ENCODE measurements at places on chromosomes 1 and 21.

- no peak for DNase-seq
Measured at GRCh38 chr1:182601416-182601786, 2.8 kb downstream of the RGS16 start.

- no peak for DNase-seq
Measured at GRCh38 chr1:176604461-176604860, 141.5 kb downstream of the PAPPA2 start.

DNA sequence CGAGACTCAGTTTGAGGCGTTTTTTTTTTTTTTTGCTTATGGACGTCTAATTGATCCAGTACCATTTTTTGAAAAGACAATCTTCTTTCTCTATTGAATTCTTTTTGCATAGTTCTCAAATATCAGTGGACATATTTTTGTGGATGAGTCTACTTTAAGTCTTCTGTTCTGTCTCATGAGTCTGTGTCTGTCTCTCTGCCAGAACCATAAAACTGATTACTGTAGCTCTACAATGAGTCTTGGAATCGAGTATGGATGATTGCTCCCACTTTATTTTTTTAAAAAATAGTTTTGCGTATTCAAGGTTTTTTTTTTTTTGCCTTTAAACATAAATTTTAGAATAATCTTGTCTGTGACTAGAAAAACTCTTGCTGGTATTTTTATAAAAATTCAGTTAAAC, 323.5 kb downstream of the ZNF326 start:
- no peak for DNase-seq

GRCh38 chr1:33711511-33711910, 152.4 kb upstream of the HMGB4 start:
- no peak for DNase-seq

DNA sequence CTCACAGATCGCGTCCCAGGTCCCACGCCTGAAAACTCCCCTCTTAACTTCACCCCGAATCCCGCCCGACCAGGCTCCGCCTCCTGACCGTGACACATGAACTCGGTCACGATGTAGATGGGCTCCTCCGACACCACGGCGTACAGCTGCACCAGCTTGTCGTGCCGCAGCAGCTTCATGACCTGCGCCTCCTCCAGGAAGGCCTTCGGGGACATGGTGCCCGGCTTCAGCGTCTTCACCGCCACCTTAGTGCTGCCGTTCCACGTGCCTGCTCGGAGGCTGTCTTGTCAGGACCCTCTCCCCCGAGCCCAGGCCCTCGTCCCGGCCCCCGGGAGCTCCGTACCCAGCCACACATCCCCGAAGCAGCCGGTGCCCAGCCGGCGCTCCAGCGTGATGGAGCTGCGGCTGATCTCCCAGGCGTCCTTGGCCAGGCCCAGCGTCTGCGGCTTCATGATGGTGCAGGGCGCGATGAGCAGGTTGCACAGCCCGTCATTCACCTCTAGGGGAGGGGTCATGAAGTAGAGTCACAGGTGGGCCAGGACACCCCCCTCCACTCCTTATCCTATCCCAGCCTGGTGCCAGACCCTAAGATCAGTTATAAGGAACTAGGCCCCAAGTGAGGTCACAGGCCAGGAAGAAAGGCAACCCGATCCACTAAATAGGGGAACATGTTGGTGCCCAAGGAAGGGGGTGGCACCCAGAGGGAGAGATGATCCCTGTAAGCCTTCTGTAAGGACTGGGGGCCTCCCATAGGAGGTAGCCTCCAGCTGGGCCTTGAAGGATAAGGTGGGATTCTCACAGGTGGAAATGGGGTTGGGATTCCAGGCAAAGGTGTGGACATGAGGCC, 11.6 kb upstream of the AHDC1 start:
- DNase-seq: no peak

GRCh38 chr1:33047839-33048305, 11.2 kb upstream of the AK2 start:
- peak; percentile 39 for DNase-seq

- no peak for DNase-seq
Measured at GRCh38 chr1:86273066-86273465, 116.5 kb upstream of the COL24A1 start.

DNA sequence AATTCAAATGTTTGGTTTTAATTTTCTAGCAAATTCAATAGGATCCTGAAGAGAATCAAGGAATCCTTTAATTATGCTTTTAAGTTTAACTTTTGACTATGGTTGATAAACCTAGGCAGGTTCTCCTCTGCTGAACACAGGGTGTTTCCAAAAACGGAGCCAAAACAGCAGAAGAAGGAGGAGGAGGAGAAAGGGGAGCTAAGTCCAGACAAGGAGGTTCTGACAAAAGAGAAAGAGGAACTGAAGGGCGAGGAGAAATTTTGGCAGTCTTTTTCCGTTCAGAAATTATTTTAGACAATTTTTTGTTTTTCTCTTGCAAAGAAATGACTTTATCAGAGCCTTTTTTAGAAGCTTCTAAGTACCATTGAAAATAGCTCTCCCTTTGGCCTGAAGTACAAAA, 33.2 kb upstream of the FNBP1L start:
- no peak for DNase-seq

DNA sequence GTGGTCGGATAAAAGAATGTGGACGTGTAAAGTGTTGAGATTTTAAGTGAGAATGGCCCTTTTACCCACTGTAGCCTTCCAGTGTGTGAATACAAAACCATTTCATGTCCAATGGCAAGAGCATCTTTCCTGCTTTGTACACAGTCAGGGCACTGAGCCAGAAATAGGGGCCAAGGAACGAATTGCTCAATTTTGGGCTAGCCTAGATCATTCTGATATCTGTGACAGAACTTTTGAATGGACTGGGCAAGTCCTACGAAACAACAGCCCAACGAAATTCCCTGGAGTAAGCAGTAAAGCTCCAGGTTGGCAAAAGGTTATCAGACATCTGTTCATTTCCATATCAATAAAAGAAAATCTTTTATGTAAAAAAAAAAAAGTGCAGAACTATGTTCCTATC, 5.5 kb downstream of the KIF26B start:
- DNase-seq: no peak

- no peak for DNase-seq
Measured at GRCh38 chr1:47411436-47411835, 4.6 kb upstream of the FOXE3 start.

- no peak for DNase-seq
Measured at GRCh38 chr1:162206749-162207635, 137.5 kb downstream of the NOS1AP start.

DNA sequence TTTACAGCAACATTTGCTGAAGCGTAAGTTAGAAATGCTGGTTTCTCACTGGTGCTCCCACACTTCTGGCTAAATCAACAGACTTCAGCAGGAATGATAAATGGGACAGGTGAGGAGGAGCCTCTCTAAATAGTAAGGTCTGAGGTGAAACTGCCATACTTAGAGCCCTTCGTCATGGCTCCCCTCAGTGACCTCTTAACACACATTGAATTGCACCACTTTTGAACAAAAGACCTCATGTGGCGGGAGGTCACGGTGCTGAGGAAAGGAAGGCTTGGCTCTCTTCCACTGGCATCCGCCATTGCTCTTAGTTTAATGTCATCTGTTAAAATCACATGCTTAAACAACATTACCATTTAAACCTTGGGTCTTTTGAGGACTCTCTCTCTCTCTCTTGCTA, 3.4 kb downstream of the MAP3K7CL start:
- DNase-seq: no peak

DNA sequence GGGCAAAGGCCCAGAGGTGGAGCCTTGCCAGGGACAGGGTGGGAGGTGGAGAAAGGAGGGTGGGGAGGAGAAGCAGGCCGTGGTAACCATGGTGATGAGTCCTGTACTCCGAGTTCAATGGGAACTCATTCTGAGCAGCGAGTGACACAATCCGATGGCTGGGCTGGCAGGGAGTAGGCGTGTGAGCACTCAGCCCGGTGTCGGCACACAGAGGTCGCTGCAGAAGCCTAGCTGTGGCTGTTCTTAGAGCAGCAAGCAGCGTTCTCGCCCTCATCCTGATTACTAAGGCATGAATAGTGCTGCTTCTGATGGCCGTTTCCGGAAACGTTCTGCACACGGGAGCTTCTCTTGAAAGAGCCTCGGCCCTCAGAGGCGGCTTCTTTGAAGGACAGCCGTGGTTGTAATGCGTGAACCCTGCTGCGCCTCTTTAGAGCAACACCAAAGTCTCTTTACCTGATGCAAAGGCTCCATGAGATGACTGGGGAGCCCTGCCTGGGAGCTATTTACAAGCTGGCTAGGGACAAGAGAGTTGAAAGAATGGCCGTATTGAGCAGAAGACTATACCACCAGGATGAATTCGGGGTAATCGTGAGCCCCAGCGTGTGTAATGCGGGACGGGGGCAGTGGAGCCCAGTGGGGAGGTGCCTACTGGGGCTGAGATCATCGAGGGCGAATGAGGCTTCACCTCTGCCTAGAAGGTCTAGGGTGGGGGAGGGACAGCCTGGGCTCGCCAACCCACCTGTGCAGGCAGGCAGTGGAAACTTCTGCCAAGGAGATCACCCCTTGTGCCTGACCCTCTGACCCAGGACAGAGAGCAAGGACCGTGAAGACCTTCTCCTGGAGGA, 72.8 kb upstream of the PAX7 start:
- no peak for DNase-seq

DNA sequence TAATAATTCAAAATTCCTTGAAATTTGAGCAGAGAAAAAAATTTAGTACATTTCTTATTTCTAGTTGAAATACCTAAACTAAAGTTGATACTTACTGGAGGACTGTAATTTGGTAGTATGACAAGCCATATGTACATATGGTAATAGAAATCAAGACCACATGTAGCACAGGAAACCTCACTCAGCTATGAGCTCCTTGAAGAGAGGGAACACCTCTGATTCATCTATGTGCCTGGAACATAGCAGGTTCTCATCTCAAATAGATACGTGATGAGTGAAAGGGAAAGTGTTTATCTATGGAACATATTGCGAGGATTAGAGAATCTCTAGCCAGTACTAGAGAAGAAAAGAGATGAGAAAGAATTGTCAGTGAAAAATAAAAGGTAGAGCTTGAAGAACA, 47.9 kb upstream of the GNG4 start:
- no peak for DNase-seq

- DNase-seq: no peak
Measured at GRCh38 chr1:244173240-244173639, 122.2 kb downstream of the ZBTB18 start.

DNA sequence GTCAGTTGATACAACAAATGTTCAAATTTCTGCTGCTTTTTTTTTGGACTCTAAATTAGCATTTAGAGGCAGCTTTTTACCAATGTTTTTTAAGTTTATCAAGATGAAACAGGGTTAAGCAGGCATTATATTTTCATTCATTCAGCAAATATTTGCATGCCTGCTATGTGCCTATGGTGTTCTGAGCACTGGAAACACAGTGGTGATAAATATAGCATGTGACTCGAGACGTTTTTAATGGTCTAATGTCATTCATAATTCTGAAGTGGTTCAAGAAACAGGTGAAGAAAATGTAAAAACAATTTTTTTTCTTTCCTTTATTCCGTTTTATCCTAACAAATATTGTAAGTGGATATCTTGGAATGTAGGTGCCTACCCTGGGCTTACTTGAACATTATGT, 26.8 kb downstream of the NEK7 start:
- DNase-seq: no peak

DNA sequence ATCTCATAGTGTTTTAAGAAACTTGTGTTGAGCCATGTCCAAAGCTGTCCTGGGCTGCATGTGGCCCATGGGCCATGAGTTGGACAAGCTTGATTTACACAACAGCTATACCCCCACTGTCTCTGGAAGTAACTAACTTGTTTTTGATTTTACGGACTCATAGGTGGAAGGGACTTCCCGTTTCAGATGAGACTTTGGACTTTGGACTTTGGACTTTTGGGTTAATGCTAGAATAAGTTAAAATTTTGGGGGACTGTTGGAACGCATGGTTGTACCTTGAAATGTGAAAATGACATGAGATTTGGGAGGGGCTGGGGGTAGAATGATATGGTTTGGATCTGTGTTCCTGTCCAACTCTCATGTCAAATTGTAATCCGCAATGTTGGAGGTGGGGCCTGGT, 52.6 kb upstream of the ZSWIM5 start:
- DNase-seq: no peak

GRCh38 chr1:11129649-11130390, 30.2 kb upstream of the EXOSC10 start:
- DNase-seq: no peak

DNA sequence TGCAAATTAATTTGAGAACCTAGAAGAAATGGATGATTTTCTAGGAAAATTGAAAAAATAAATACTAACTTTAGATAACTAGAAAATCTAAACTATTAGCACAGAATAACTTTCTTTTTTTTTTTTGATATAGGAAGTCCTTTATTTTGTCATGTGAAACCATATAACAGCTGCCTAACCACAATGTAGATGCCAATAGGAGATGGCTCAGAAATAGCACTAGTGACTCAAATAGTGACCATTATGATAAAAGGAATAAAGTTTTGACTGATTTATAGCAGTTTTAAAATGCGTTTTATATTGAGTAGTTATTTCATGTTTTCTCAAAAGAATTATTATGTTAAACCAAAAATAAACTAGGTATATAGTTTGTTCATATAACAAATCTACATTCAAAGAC, 158.0 kb upstream of the CACYBP start:
- DNase-seq: no peak

DNA sequence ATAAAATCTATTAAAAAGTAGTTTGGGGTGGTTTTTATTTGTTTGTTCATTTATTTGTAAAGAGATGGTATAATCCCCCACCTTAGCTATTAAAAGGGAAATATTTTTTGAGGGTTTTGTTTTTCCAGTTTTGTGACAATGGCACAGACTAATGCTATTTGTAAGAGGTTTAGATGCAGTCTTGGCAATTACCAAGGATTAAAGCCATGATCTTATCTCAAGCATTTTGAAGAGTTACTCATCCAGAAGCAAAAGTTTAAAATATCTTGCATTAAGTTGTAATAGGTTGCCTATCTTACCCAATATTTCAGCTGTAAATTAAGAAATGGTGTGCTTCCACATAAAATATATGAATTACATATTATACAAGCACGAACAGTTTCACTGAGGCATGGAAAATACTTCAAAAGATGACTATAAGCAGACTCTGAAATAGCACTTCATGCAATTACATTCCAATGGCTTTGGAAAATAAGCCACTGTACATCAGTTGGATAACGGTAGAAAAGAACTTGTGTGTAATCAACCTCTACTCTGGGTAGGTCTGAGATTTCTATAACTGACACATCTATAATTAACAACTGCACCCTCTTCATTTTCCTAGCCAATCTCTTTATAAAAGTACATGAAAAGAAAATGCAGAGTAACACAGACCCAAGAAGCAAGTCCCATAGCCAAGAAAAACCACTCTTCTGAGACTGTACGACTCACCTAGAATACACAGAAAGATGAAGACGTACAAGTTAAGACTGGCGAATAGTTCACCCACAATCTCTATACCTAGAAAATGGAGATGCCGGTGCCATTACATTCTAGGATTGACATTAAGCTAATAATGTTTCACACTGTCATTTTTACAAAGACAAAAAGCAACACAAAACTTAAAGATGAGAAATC, 95.2 kb downstream of the PTPN14 start:
- no peak for DNase-seq
